Hippocampal formation (tissue), 2 donors: ENCODE measurements at places on chromosomes 2 and 18.

- DNase-seq, result no peak
These were observed 26.8 kb downstream of the SH3BP4 start for GRCh38 chr2:234978466-234979203.

DNA sequence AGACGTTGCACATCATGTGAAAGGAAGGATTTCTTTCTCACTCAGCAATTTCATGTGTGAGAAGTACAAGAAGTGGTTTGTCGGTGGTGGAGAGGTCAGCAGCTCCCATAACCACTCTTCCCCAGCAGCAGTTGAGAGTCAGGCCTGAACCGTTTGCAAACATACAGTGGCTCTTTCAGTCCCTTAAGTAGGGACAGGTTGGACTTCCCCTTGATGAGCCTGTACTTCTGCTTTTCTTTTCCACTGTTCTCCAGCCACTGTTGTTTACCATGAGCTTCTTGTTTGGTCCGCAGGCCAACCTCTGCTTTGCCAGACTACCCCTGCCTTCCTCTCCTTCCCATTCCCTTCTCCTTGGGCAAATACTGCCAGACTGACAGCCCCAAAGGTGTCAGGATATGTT lies 391.3 kb upstream of the CELF4 start:
- no peak for DNase-seq

DNA sequence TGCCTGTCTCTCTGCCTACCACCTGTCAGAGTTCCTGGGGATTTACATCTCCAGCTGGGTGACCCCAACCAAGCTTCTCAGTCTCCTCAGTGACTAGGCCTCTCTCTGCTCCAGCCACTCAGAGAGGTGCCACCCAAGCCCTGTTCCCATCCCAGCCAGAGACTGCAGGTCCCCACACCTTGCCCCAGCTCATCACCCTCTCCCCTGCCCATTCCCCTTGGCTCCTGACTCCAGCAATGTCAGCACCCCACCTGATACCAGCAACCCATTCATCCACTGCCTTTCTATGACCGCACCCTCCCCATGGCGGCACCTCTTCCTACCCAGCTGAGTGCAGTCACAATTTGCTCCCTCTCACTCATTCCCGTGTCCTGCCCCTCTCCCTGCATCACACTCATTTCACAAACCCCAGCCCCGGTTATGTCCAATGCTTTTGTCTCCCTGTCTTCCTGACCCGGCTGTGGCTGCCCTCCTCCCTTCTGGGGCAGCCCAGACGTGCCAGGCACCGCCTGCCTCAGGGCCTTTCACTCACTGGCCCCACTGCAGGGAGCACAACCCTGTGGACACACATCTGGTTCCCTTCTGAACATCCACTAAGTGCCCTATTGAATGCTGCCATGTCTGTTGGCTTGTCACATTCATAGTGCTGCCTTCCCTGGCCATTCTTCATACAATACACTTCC lies 494.8 kb upstream of the HS6ST1 start:
- no peak for DNase-seq

- no peak for DNase-seq
These were observed 67.2 kb upstream of the DSC1 start for GRCh38 chr18:31229829-31230228.

DNA sequence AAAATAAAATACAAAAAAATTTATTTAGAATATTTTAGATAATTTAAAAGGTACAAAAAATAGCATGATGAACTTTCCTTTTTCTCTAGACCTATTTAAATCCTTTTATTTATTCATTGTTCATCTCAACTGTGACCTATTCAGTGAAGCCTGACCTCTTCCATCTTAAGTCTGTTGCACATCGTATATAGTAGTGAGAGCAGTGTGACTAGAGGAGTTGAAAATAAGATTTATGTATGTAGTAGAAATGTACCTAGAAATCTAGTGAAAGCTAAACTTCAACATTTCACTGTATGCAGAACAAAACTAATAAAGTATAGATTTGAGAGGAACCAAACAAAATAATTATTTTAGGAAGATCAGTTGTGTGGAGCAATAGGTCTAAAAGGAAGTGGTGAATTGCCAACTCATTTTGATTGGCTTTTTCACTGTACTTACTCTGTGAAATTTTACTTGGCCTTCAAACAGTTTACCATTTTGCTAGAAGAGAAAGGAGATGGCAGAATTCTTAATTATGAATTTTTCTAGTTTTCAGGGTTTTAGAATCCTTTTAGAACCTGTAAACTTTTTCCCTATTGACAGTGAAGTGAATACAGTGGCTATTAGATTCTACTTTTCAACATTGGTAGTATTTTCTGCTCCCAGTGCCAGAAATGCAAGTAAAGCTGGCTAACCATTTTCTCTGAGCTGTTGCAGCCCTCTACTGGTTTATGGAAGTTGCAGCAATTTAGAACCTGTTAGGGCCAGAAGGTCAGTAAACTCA lies 11.0 kb downstream of the ANKRD12 start:
- DNase-seq, result peak; percentile 10

- no peak for DNase-seq
These were observed 281.2 kb upstream of the LYPD1 start for GRCh38 chr2:132951008-132951714.

- no peak for DNase-seq
These were observed 153.2 kb upstream of the PTPRM start for GRCh38 chr18:7413906-7414305.

- DNase-seq, result no peak
These were observed 87.1 kb downstream of the GPR39 start for GRCh38 chr2:132503701-132504100.

- no peak for DNase-seq
These were observed 65.4 kb upstream of the CABLES1 start for GRCh38 chr18:23069898-23070297.

DNA sequence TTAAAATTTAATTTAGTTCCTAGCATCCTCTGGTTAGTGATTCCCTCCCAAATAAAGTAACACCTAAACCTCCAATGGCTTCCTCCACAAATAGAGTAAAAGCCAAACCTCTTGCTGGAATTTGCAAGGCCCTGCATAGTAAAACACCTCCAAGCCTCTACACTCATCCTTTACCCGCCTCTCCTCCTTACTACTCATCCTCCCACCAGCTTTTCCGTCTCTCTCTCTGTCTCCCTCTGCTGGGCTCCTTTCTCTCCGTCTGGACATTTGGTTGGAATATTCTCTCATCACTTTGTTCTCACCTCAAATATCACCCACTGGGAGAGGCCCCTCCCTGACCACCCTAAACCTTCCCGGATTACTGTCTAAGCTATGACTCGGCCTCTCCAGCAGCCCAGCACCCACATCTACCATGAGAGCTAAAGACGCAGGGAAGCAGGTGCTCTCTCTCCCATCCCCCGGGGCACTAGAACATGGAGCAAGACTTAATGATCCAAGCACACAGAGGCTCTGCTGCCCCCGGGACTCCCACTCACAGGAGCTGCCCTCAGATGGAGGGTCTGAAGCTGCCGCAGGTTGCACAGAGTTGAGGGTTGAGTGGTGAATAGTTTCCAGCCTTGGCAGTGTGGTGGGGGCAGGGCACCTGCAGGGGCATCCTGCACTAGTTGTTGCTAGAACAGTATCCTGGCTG lies 167.2 kb downstream of the FBXO15 start:
- no peak for DNase-seq
